Activated CD8-positive, alpha-beta memory T cell treated with anti-CD3 and anti-CD28 coated beads, Interleukin-2, amount 10 ng/mL, durations not matched to agents 7 days and 5 days (primary cell): ENCODE measurements at places on chromosomes 1 and 21.

DNA sequence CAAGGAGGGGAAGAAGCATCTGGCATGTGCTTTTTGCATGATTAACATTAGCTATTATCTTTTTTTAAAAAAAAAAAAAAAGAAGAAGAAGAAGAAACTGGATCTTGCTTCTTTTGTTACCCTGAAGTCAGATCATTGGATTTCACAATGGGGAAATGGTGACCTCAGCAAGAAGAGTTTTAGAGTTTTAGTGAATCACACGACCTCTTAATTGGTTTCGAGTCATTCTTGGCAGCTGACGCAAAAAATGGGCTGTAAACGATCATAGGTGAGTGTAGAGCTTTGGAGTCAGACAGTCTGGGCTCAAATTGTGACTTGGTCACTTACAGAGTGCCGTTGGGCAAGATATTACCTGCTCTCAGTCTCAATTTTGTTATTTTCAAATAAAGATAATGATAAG lies 33.3 kb upstream of the PGBD5 start:
- no peak for DNase-seq

DNA sequence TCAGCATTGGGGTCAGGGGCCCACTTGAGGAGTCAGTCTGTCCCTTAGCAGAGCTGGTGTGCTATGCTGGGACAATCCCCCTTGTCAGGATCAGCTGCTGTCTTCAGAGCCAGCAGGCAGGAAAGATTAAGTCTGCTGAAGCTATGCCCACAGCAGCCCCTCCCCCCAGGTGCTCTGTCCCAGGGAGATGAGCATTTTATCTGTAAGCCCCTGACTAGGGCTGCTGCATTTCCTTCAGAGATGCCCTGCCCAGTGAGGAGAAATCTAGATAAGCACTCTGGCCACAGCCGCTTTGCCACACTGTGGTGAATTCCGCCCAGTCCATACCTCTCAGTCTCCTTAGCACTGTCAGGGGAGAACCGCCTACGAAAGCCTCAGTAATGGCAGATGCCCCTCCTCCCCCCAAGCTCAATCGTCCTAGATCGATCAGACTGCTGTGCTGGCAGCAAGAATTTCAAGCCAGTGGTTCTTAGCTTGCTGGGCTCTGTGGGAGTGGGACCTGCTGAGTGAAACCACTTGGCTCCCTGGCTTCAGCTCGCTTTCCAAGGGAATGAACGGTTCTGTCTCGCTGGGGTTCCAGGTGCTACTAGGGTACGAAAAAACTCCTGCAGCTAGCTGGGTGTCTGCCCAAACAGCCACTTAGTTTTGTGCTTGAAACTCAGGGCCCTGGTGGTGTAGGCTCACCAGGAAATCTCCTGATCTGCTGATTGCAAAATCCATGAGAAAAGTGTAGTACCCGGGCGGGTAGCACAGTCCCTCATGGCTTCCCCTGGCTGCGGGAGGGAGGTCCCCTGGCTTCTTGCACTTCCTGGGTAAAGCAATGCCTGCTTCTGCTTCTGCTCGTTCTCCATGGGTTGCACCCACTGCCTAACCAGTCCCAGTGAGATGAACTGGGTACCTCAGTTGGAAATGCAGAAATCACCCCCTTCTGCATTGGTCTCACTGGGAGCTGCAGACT lies 25.1 kb upstream of the TP53BP2 start:
- DNase-seq = no peak

DNA sequence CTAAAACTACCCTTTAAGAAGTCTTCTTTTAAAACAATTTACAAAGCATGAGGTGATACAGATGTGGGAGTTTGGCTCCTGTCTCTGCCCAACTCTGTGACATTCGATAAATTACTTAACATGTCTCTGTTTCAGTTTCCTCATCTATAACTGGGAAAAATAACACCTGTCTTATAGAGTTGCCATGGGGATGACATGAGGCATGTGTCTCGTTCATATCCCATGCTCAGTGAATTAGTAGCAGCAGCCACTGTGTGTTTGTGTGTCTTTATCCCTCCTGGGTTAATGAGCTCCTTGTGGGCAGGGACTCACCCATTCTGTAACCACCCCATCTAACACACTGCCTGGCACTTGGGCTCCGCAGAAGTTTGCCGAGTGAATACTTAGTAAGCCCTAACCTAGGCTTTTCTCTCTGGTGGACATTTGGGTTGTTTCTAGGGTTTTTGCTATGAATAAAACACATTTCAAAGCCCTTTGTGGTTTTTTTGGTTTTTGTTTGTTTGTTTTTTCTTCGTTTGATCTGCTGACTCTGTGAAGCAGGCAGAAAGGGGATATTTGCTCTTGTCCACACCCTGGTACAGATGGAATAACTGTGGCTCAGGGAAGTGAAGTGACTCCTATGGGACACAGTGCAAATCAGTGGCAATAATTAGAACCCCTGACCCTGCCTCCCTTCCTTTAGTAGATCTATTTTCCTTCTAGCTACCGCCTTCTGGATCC lies 797 bp upstream of the KCNJ9 start:
- no peak for DNase-seq

- no peak for DNase-seq
Observed at GRCh38 chr1:3789421-3790300, 6.6 kb downstream of the LRRC47 start.

GRCh38 chr21:44947930-44948331 lies 8.1 kb downstream of the SLX9 start:
- DNase-seq = no peak

DNA sequence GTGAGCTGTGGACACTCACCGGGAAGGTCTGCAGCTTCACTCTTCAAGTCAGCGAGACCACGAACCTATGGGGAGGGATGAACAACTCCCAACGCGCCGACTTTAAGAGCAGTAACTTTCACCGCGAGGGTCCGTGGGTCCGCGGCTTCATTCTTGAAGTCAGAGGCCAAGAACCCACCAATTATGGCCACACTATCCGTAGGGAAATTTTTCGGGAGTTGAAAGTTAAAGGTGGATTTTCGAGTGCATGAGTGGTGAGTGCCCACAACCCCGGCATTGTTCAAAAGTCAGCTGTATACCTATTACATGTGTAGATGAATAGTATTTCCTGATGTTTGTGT lies 19.7 kb downstream of the EXOC8 start:
- no peak for DNase-seq
